ENCODE measurements at places on chromosomes 2 and 18. TPM values are rescaled to one million over a fixed set of nuclear protein-coding genes. Genes with fewer than 3 reads are reported as not detected.
A peak's percentile ranks its signal among the peaks of the same experiment; 100 is the strongest.

The FOXI3 gene
- total RNA-seq, result 0.13 TPM

The EVX2 gene
- total RNA-seq, result 0.09 TPM

- ATAC-seq, result no peak
These were observed 33.9 kb downstream of the SLC4A3 start for GRCh38 chr2:219661197-219661954.

GRCh38 chr2:186459009-186459408 is 27.1 kb upstream of the ZC3H15 start:
- peak; percentile 26 for ATAC-seq

GRCh38 chr18:70454704-70455322 is 166.0 kb downstream of the SOCS6 start:
- ATAC-seq, result peak; percentile 81

DNA sequence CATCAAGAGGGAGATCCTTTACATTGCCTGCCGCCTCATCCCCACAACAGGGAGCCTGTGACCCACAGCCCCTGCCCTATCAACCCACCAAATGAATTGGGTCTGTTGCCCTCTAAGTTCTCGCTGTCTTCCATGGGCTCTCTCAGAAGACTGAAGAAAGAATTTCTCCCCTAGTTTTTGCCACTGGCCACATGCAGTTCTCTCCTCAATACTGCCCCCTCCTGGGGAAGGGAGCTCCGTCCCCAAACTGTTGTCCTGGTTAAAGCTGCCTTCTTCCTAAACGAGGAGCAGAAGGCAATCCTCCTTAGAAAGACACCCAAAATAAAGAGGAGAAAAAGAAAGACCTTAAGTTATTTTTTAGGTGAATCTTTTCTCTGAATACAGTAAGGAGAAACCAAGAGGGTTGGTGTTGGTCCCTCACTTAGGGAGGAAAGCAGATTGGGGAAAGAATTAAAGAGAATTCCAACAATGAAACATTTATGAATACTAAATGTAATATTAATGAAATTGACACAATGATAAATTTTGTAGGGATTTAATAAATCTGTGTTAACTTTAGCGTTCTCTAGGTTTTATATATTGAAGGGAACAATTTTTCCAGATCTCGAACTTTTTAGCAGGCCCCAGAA is 31.1 kb upstream of the SATB2 start:
- peak; percentile 60 for ATAC-seq

DNA sequence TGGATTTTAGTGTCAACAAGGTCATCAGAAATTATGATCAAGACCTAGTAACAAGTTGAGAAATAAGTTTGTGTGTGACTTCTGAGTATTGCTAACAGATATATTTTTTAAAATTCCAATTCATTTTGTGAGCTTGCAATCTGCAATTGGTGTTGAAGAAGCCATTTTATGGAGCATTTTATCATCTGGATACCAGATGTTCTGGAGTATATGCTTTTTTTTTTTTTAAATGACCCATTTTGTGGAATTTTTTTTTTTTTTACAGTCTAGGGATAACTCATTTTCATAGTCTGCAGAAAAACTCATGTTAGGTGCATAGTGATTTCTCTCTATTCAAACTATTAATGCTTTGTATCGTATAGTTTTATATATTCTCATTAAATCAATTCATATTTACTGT is 12.6 kb downstream of the QPCT start:
- peak; percentile 31 for ATAC-seq

- ATAC-seq, result no peak
These were observed 1.1 kb downstream of the NCKAP1 start for GRCh38 chr2:183037074-183037552.

DNA sequence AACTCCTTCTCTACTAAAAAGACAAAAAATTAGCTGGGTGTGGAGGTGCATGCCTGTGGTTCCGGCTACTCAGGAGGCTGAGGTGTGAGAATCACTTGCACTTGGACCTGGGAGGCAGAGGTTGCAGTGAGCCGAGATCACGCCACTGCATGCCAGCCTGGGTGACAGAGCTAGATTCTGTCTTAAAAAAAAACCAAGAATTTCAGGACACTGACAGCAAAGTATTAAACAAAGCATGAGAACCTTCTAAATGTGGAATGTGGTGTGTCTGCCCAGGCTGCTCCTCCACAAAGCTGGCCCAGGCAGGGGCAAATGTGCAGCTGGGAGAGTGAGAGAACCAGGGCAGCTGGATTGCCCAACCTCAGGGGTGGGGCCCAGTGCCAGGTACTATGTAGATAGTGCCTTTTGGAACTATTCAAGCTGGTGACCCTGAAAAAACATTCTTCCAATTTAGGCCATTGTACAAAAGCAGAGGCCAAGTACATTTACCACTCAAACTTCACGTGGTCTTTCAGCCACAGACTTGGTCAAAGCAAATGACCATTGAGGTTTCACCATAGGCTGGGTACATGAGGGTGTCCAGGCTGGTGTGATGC is 6.7 kb upstream of the UGT1A5 start:
- no peak for ATAC-seq

DNA sequence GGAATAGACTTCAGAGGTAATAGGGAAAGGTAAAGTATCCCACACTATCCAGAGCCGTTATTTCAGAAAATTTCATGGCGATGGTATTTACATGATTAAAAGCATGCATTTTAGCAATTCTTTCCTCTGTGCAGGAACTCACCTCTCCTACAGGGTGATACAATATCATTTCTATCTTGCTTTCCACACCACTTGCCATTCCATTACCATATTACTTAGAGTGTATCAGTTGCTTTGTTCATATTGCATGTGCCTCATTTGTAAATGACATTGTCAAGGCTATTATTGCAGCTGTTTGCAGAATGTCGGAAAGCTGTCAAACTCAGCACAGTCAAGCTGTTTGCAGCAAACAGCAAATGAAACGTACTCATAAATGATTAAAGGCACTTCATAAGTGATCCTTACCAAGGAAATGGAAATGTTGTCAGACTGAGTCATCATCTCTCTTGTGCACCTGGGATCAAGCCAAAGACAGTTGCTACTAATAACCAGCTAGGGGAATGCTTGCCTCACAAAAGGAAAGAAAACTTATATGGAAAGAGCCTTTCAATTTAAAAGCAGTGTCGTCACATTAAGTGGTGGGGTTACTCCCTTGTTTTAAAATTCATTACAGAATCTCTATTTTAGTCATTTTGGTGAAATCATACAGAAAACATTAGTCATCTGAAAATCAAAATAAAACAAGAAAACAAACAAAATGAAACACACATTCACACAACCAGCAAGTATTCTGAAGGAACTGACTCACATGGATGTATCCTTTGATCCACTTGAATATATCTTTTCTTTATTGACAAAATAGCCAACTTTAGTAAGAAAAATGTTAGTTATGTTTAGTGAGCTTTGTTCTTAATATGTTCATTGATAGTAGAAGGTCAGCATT is 1064.1 kb upstream of the CNTNAP5 start:
- peak; percentile 95 for ATAC-seq
